Activated naive CD4-positive, alpha-beta T cell treated with anti-CD3 and anti-CD28 coated beads, Interleukin-2, amount 50 U/mL, for 72 hours (primary cell): ENCODE measurements at places on chromosomes 1 and 21.
A peak's percentile ranks its signal among the peaks of the same experiment; 100 is the strongest.

GRCh38 chr1:178533121-178533946 lies 20.4 kb downstream of the TEX35 start:
- no peak for DNase-seq

DNA sequence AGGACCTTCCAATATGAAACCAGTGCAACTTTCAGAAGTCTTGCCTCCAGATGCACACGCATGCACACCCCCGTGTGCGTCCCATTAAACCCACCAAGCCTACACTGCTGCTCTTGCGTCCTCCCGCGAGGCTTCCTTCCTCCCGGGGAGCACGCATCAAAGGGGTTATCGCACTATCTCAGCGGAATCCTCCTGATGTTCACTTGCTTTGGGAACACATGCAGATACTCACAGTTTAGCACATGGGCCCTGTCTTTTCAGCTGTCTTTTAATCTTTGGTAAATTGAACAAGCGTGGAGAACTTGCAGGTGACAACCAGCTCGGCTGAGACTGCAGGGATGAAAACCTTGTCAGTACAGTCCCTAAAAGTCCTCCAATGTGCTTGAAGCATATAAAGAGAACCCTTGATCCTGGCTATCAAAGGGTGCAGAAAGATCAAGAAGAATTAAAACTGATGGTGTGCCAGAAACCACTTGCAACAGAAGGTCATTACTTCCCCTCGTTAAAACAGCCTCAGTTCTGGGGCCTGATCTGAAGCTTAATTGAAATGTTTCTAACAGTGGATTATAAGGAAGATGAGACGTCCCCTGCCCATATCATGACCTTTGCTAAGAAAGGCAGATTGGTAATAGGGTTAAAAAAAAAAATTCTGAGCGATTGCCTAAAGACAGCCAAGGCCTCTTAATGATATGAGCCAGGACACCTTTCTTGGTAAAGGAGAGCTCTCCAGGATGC lies 149.4 kb upstream of the LMO4 start:
- DNase-seq, result no peak

DNA sequence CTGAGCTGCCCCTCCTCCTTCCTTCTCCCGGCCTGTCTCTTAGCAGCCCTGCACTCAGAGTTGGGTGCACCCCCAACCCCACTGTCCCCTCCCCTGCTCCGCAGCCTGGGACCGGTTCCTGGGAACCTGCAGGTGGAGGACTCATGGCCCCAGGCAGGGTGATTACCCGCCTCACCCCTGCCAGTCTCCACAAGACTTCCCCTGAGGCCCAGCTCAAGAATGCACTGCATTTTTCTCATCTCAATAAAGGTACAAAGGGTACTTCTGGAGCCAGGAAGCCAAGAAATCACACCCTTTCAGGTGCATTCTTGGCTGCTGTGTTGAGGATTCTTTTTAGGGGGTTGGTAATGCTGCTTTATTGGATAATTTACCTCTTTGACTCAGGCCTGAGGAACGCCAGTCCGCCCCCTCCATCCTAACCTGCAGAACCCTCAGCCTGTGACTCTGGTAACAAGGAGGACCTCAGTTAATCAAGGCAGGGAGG lies 126.3 kb upstream of the TMPRSS2 start:
- DNase-seq, result no peak

DNA sequence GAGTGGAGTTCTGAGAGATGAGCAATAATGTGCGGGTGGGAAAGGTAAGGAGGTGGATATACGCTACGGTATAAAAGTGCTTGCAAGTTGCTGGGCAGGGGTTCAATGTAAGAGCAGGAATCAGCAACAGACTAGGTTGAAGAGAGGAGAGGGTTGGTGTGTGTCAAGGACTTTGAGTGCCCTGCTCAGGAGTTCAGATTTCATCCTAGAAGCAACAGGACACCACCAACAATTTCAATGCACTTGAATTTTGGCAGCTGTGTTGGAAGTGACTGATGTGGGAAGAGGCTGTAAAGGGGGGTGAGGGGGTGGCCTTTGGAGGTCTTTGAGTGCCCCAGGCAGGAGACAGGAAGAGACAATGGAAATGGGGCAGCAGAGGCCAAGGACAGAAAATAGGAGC lies 57.3 kb downstream of the RHOU start:
- no peak for DNase-seq

DNA sequence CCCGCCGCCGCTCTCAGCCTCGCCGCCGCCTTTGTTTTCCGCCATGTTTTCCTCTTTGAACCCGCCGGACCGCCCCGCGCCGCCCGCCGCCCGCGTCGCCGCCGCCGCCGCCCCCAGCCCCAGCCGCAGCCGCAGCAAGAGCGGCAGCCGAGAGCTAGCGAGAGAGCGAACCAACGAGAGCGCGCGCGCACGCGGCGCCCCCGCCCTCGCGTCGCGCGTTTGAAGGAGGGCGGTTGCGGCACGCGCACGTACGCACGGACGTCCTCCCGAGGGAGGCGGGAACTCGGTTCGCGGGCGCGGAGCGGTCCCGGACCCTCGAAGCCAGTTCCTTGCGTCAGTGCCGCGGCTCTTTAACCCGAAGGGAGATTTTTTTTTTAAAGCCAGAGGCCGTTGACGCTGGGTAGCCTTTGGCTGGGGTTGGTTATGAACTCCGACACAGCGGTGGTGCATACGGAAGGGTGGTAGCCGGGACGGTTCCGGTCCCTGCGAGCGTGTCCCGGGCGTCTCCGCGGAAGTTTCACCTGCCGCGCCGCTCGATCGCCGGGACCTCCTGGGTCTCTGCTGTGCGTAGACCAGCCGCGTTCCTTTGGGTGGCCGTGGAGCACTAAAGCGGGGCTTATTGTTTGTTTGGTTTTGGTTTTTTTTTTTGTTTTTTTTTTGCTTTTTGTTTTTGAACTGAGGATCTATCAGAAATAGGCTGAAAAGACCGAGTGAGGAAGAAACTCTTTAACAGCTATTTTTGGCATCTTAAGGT lies at the start of gene TRIM33:
TRIM33 (minus strand) TSS at position 172 of the 754 bp plus-strand sequence; CDS start at position 45, 127 bp downstream.
- peak; percentile 92 for DNase-seq

GRCh38 chr1:91282695-91283420 lies 121.8 kb downstream of the HFM1 start:
- peak; percentile 54 for DNase-seq

DNA sequence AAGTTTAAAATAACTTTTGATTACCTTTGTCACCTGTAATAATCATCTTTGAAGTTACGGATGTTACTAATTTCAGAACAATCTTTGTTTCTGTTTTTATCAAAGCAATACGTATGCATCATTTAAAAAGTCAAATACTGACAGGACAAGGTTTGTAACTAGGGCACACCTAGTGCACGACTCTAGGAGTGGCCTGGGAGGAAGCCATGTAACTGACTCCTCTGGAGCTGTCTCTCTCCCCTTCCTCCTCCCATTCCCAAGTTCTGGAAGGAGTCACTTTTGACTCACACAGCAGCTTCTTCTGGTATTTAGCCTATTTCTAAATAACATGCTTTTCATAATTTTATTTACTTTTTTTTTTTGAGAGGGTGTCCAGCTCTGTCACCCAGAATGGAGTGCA lies 11.8 kb upstream of the RAP1GAP start:
- DNase-seq, result no peak

DNA sequence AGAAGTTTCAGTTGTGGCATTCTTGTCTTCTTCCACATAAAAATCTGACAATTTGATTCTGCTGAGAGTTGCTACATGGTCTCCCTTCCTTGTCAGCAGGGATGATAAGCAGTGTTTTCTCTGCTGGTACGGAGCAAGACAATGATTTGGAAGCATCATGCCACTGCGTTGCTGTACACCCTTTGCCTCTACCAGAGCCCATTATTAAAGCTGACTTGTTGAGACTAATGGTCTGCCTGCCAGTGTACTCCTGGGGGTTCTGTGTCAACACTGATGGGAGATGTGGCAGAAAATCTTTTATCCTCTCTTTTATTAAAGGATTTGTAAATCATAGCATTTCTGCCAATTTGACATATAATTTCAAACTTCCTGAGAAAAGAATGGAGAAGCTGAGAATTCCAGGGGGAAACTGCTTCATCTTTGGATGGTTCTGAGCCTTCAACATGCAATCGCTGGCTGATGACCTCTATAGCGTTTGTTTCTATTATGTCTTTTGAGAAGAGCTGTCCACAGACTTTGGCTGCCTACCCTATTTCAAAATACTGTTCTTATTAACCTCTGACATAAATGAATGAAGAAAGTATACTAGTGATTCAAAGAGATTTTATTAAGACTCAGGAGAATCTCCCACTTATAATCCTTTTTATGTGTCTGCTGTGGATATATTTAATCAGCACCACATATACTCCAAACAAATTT lies 47.9 kb upstream of the DYNLT5 start:
- no peak for DNase-seq

DNA sequence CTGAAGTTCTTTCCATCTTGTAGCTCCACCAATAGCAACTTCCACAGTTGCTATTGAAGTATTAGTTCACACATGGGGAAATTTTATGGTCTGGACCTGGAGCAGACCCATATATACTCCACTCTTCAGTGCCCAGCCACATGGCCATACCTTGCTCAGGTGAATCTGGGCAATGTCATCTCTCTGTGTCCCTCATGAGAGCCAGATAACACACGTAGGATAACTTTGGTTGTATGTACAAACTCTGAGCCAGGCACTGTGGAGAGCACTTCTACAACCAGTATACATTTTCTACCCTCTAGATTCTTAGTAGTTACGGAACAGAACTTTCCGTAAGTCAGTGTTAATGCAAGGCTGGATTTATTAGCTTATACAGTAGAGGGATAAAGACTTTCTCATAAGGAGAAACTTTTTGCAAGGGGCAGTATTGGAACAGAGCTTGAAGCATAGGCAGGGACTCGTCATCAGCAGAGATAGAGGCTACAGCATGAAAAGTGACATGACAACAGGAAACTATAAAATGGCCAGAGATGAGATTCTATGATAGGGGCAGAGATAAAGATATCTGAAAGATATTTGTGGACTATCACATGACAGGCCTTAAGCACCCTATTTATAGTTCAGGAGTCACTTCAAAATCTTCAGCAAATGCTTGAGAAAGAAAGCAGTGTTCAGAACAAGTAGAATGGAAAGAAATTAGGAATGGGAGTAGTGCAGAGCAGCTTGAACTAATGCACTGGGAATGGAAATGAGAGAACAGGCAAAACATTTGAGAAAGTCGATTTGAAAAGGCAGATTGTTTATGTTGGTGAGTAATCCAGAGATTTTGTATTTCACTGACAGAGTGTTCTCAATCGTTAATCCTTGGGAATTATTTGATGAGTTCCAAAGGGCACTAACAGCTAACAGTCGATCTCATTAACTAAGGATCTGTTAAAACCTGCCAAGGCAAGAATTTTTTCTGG lies 481.8 kb downstream of the USP25 start:
- no peak for DNase-seq

DNA sequence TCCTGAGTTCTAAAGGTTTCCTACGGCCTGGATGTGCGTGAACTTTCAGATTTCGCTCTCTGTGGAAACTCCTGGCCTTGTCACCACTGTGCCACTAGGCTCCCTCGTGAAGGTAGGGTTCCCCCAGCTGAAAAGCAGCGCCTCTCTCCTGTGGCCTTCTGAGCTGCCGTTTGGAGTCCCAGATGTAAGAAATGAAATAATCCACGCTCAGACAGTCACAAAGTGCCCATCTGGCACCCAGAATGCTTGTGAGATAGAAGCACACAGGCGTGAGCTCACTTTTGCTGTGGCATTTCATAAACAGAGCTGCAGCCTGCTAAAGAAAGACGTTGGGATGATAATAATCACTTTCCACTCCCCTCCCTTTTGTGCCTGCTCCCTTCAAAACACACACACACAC lies 65.8 kb downstream of the LMO4 start:
- DNase-seq, result no peak

DNA sequence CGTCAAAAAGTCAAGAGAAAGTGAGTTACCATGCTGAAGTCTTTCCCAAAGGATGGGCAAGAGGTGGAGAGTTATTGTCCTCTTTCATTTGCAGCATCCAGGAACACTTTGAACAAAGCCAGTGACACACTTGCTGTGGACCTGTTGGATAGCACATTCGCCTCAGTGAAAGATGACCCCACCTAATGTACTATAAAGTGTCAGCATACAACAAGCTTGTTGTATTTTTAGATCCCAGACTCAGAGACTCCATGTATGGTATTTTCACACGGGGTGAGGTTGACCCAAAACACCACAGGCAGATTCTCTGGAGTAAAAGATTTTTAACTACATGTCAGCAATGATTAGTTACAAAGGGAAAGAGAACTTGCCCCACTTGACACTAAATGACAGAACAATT lies 273.8 kb downstream of the PTBP2 start:
- DNase-seq, result no peak

- DNase-seq, result no peak
These were observed 28.0 kb upstream of the EVA1B start for GRCh38 chr1:36351227-36351977.

DNA sequence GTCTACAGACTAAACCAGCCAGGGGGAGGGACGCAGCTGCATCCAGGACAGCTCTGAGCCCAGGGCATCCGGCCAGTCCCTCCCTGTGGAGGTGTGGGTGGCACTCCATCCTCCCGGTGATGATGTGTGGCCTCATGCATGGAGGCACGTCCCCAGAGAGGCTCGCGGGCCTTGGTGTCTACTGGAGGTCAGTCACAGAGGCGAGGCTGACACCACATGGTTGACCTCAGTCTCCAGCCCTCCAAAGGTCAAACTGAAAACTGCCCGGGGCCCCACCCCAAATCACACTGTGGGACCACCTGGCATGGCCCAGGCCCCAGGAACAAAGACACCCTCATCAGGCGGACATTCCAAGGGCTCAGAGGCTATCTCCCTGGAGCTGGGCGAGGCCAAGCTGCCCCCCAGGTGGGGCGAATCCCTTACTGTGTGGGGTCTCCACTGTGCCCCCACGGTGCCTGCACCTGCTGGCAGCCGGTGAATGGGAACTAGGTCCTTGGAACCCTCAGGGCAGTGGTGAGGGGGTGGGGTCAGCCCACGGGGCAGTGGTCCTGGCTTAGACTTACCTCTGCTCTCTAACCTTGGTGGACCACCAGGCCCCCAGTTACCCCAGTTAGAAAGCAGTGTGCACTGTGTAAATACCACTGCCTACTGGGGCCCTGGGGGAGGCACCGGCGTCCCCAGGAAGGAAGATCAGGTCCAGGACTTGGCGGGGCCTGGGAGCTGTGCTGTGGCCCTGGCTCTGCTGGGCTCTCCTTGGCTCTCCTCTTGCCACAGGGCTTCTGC lies 49.1 kb downstream of the TRPM2 start:
- DNase-seq, result no peak

DNA sequence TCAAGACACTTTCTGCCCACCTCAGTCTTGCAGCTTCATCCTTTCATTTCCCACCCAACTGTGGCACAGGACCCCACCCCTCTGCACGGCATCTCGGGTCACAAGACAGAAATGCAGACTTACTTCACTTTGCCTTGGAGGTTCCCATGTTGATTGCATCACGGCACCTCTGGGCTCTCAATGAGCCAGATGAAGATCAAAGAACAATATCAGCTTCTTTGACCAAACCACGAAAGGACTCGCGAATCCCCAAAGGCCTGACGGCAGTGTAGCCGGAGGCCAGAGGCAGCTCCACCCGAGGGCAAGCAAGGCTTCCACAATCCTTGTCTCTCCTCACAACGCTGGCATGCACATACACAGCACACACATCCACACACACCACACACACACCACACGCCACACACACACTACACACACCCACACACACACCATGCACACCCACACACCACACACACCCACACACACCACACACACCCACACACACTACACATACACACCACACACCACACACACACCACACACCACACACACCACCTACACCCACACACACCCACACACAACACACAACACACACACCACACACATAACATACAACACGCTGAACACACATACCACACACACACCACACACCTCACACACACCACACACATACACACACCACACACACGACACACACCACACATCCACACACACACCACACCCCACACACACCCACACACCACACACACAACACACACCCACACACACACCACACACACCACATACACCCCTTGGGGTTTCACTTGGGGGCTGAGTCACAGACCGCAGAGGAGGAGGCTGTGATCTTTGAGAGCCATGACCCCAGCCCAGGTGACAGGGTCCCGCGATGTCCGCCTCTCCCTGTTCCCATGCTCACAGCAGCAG lies 35.8 kb downstream of the UBASH3A start:
- no peak for DNase-seq
